Stimulated activated CD4-positive, alpha-beta T cell treated with anti-CD3 and anti-CD28 coated beads, Interleukin-12 subunit alpha, Interleukin-12 subunit beta, amount 100 ng/mL, for 24 hours (primary cell): ENCODE measurements at places on chromosomes 1 and 21.

DNA sequence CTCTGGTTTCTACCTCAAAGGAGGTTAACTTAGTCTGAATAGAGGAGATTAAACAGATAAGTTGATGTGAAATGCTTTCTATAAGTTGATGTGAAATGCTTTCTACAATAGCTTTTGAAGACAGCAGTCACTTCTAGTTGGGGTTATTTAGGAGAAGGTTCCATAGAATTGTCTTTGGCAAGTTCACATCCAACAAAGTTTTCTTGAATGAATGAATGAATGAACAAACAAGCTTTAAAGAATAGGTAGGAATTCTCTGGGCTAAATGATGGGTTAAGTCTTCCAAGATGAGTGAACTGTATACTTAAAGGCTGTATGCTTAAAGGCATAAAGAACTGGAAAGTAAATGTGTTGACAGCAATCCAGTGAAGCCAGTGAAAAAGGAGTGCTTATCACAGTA lies 1.9 kb downstream of the CDC73 start:
- no peak for DNase-seq

DNA sequence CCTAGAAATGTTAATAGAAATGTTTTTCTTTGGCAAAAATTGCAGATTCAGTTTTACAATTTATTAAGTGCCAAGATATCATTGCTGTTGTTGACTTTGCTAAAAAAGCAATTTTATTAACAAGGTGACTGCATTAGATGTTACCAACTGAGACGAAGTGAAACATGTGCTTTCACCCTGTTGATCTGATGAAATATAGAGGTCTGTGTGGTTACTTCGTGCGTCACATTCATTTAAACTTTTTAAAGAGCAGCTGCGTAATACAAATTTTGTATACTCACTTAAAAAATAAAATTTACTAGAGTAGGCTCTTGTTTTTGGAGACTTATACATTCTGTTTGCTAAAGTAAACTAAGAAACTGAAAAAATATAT lies 465.7 kb downstream of the USP25 start:
- DNase-seq = no peak

- DNase-seq = no peak
These were observed 6.5 kb downstream of the CCSAP start for GRCh38 chr1:229336345-229336744.

DNA sequence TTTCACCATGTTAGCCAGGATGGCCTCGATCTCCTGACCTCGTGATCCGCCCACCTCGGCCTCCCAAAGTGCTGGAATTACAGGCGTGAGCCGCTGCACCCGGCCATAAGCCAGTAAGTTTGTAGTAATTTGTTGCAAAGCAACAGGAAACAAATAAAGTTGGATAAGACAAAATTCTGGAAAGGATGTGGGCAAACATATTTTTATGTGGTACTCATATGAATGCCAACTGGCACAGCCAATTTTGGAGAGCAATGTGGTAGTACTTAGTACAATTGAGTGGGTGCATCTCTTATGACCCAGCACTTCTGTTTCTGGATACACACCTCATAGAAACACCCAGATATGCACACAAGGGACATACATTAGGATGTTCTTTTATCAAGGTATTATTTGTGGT lies 8.4 kb upstream of the IL12RB2 start:
- DNase-seq = no peak

DNA sequence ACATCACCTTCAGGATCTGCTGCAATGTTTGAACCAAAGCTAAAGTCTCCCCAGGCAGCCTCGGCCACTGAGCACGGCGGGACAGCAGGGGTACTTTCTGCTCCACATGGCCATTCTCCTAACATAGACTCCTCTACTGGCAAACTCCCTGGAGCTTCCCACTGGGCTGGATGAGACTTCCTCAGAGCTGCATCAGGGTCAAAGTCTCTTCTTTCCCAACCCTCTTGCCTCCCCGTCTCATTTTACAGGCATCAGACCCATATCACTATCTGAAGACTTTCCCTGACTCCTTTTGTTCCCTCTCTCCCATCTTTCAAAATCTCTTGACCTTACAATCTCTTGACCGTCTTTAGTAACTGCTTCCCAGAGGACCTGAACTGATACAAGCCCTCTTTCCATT lies 42.2 kb upstream of the KIRREL1 start:
- no peak for DNase-seq

DNA sequence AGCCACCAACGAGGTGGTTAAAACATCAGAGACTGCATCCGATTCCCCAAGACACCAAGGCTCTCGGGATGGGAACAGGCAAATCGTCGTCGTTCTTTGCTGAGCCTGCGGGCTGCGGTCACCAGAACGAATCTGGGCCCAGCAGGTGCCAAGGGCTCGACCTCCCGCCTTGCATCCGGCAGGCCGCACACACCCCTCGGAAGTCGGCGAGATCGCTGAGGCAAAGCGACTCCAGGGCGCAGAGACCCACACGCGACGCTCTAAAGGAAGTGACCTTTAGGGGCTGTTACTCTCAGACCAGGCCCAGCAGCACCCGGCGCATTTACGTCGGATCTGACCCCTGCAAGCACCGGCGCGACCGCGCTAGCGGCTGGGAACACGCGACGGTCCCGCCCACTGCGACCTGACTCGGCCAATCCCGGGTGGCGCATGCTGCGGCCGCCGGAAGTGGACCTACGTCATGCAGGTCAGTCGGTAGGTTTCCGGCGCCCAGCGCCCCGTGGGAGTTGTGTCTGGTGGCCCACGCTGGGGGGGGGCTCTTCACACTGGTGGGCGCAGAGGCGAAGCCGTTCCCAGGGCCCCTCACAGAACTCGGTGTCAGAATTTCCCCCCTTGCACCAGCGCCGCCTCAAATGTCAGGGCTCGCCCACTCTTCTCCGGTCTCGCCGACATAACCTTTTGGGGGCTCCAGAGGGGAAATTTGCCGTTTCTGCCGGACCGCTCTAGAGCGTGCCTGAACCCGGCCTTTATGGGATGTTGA lies 7.5 kb upstream of the PARK7 start:
- peak; percentile 72 for DNase-seq

GRCh38 chr1:34361781-34362357 lies 185.2 kb downstream of the C1orf94 start:
- DNase-seq = no peak

- DNase-seq = no peak
These were observed 178.0 kb downstream of the RYR2 start for GRCh38 chr1:237219751-237220642.

DNA sequence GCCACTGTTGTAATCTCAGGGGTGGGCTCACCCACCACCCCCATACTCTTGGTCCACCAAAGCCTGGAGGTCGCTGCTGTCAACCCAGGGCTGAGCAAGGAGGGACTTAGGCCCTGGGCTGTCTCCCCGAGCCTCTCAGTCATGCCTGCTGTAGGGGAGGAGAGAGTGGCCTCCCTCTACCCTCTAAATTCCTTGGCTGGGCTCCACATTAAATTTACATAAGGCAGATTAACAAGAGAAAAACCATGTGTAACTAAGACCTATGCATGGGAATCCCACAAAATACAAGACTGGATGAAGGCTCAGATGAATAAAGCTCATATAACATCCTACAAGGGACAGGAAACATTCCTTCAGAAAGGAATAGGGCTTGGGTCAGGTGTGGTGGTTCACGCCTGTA lies 1.8 kb upstream of the PIK3CD start:
- DNase-seq = no peak

DNA sequence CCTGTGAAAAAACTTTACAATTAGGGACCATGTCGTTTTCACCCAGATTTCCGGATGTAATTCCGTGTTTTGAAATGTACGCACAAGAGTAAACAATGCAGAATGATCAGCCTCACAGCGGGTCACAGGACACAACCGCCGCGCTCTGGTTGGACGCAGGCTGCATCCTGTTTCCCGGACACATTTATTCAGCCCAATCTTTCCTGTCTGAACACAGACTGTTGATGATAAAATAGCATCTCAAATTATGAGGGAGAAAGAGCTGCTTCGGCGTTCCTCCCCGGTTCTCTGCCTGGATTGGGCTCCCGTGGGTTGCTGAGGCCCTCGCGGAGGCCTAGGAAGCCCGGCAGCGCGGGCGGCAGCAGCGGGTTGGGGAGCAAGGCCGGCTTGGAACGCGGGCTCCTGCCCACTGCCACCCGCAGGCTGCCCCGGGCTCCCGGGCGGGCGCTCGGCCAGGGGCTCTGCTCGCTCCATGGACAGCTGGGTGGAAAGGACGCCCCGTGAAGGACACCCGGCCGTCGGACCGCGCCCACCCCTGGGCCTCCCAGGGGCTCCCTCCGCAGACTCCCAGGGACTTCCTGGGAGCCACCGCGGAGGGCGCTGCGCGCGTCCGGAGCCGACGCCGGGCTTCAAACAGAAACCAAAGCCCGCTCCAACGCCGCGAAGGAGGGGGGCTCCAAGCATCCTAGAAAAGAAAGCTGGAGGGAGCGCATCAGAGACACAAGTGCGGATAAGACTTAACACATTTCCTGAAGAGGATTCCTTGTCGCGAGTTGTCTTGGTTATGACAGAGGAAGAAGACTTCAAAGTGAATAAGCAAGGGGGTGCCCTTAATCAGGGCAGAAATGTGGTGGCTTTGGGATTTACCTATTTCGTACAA lies 122.3 kb downstream of the ESRRG start:
- DNase-seq = no peak

- DNase-seq = no peak
These were observed 31.4 kb downstream of the PLPP3 start for GRCh38 chr1:56547977-56548376.

GRCh38 chr1:16727190-16728111 lies 12.9 kb upstream of the RNU1-4 start:
- no peak for DNase-seq

DNA sequence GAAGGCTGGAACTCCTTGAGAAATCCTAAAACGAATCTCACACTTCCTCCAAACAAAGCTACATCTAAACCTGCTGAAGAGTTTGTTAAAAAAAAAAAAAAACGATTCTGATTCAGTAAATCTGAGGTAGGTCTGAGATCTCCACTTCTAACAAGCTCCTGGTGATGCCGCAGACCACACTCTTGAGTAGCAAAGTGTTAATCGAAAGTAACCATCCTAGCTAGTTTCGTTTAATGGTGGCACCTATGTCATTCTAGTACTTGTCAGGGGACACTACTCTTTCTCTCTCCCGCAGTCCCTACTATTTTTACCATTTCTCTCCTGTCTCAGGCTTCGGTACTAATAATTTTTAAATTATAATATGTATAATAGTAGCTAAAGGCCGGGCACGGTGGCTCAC lies 2.1 kb downstream of the CLCC1 start:
- DNase-seq = no peak

- no peak for DNase-seq
These were observed 10.8 kb downstream of the ZBTB8OS start for GRCh38 chr1:32639489-32640075.

DNA sequence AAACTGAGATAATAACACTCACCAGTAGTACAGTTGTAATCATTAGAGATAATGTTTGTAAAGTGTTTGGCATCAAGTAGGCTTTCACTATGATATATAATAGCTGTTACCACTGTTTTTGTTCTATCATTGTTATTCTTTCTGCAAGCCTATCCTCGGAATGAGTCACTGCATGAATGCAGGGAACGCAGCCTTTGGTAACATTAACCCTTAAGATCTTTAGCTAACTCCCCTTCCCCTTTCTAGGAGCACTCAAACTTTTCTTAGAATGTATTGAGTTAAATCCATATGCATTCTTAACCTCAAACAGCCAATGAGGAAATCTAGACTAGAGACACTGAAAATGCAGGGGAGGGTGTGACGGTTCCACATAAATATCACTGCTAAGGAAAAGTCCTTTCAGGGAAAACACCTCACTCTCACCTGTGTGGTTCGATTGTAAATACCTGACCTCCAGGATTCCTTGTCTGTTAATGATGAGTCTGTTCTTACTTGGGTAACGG lies 467.3 kb downstream of the SETD4 start:
- DNase-seq = no peak
